ENCODE measurements at places on chromosomes 1 and 21. TPM values are rescaled to one million over a fixed set of nuclear protein-coding genes. Genes with fewer than 3 reads are reported as not detected.

The SEMA6C gene
- 46.3 TPM for polyA plus RNA-seq

The EEIG2 gene
- 0.51 TPM for polyA plus RNA-seq

The RNU1-3 gene
- polyA plus RNA-seq, result not detected

The REN gene
- polyA plus RNA-seq, result not detected

The CHD1L gene
- polyA plus RNA-seq, result 11.6 TPM

The DNAJC6 gene
- 0.23 TPM for polyA plus RNA-seq

The CFHR3 gene
- not detected for polyA plus RNA-seq

The AMPD1 gene
- 4.8 TPM for polyA plus RNA-seq

The FCRLB gene
- polyA plus RNA-seq, result 0.06 TPM

The KIF26B gene
- polyA plus RNA-seq, result 0.01 TPM

The ZBTB37 gene
- 1.0 TPM for polyA plus RNA-seq

The FAF1 gene
- 128 TPM for polyA plus RNA-seq

The FCER1G gene
- 12.4 TPM for polyA plus RNA-seq

The RPTN gene
- not detected for polyA plus RNA-seq

The SERPINC1 gene
- 5.3 TPM for polyA plus RNA-seq

The HES3 gene
- polyA plus RNA-seq, result not detected

The GREM2 gene
- 1.4 TPM for polyA plus RNA-seq

GRCh38 chr1:51948491-51948915 lies 42.0 kb downstream of the RAB3B start:
- DNase-seq, result no peak

- DNase-seq, result no peak
Observed at GRCh38 chr1:163144418-163144817, 58.3 kb downstream of the RGS5 start.

DNA sequence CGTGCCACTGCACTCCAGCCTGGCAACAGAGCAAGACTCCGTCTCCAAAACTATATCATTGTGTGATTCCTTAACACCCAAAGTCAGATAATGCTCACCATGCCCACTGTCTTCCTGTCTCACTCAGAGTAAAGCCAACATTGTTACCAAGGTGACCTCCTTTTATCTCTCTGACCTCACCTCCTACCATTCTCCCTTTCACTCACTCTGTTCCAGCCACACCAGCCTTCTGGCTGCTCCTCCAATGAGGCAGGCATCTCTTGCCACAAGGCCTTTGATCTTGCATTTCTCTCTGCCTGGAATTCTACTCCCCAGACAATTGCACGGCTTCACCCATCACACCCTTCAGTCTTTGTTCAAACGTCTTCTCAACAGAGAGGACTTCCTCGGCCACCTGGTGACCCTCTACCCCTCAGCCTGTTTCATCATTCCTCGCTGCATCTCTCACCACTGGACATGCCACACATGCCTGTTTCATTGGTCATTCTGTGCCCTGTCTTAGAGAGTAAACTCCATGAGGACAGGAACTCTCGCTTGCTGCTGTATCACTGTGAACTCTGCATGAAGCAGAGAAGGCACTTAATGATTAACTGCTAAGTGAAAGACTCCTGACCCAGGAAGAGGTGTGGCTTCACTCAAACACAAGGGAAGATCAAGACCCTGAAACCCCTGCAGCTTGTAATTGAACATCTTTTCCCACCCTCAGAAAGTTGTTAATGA lies 67.1 kb upstream of the CAPZB start:
- no peak for DNase-seq

DNA sequence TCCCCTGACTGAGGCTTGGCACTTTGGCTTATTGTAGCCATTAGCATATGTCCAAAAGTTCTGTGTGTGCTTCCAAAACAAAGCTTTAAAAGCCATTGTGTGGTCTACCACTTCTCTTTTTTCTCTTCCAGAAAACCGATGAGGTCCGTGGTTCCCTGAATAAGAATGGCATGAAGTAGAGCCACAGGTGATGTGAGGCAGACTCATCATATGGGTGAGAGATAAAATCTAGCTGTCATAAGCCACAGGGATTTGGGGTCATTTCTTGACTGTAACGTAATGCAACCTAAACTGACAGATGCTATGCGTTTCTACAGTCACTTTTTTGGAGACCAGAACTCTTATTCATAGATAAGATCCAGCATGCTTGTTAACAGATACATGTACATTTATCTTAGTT lies 7.0 kb upstream of the GREM2 start:
- DNase-seq, result no peak

DNA sequence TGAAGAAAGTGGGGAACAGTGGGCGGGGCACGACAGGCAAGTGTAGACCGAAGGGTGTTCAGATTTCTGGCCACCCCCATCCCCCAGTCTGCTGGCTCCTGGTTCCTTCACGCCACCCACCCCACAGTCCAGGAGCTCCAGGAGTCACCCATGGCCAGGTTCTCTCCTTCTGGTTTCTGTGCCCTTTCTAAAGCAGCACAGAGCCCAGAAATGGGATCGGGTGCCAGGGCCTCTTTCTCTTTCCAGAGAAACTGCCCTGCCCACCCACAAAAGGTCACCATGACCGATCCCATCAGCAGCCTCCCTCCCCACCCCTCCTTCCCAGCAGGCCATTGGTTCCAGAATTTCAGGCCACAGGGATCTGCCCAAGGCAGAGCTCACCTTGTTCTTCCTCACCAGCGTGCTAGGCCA lies 3.2 kb upstream of the CELSR2 start:
- DNase-seq, result no peak

- peak; percentile 28 for DNase-seq
Observed at GRCh38 chr1:41812051-41812450, 106.7 kb downstream of the HIVEP3 start.

DNA sequence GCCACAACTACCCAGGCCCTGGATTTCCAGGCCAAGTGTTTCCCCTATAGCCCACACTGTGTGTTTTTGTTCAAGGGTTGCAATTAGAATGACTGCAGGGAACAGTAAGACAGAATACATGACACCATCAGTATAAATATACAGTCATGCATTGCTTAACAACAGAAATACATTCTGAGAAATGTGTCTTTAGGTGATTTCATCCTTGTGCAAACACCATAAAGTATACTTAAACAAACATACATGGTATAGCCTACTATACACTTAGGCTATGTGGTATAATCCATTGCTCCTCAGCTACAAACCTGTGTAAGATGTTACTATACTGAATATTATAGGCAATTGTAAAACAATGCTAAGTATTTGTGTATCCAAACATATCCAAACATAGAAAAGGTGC lies 7.5 kb upstream of the SLC44A5 start:
- DNase-seq, result no peak

GRCh38 chr21:46627726-46628125 lies 7.7 kb upstream of the PRMT2 start:
- DNase-seq, result no peak

- DNase-seq, result no peak
Observed at GRCh38 chr1:69290291-69290690, 277.4 kb upstream of the LRRC7 start.

GRCh38 chr1:152053375-152053774 lies 16.6 kb upstream of the S100A11 start:
- no peak for DNase-seq

GRCh38 chr1:203473781-203474305 lies 1.8 kb upstream of the PRELP start:
- no peak for DNase-seq

- DNase-seq, result no peak
Observed at GRCh38 chr1:224675590-224675989, 59.5 kb downstream of the CNIH3 start.

DNA sequence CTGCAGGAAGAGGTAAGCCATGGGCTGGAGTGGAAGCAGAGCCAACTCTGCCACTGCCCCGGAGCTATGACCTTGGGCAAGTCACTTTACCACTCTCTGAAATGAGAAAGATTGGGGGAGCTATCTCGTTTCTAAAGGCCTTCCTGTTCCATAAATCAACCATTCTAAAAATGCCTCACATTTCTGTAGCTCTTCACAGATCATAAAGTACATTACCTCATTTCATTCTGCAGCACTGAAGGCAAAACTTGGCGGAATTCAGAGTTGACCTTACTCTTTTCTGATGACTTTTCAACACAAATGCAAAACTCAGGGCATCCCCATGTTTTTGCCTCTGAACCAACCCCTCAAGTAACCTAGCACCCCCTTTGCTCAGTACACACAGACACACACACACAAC lies 404.0 kb upstream of the NFIA start:
- DNase-seq, result no peak

GRCh38 chr1:78607944-78608343 lies 12.3 kb upstream of the IFI44L start:
- no peak for DNase-seq

- DNase-seq, result no peak
Observed at GRCh38 chr1:61388566-61388965, 306.2 kb downstream of the NFIA start.

DNA sequence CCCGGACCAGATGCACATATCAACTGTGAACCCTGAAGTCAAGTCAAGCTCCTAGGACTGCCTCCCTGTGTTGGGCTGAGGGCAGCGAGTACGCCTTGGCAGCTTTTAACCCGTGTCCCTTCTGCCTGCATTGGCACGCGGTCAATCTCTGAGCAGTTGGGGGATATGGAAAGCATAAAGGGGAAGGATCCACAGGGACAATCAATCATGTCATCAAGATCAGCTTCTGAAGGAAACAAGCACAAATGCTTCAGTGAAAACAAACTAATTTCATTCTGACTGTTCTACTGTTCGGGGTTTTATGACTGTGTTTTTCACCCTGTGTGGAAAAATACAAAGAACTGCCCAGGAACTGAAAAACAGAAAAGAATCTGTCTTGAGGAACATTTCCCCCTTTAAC lies 106.2 kb downstream of the RUNX1 start:
- DNase-seq, result no peak

DNA sequence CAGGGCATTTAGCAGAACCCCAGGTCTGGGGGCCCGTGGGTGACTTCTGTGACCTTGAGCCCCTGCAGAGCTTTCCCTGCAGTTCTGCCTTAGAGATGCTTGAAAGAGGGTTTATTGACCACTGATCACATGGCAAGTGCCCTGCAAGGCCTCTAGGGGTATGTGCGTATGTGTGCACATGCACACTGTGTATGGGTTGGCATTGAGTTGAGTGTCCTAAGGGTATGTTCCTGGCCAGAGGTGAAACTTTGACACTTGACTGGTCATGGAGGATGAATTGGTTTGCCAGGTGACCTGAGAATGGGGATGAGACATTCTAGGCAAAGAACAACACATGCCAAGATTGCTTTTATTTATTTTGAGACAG lies 17.1 kb downstream of the NUDC start:
- DNase-seq, result no peak

- DNase-seq, result no peak
Observed at GRCh38 chr1:63969441-63969901, 195.7 kb downstream of the ROR1 start.

- DNase-seq, result no peak
Observed at GRCh38 chr1:219701476-219701875, 88.6 kb upstream of the ZC3H11B start.

GRCh38 chr1:110424699-110425611 lies 17.5 kb upstream of the LAMTOR5 start:
- no peak for DNase-seq

GRCh38 chr21:16320110-16320509 lies 590.3 kb downstream of the USP25 start:
- no peak for DNase-seq

DNA sequence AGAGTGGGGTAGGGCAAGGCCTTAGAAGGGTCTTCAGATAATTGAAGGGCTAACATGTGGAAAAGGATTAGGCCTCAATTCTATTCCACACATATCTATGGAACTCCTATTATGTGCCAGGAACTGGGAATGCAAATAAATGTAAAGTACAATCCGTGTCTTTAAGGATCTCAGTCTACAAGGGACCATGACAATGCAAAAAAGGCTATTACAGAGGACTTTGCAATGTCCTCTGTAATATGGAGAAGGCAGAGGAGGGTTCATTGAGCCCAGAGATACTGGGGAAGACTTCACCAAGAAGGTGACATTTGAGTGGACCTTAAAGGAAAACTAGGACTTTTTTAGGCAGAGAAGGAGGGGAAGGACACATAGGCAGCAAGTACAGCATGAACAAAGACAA lies 4.5 kb upstream of the SCMH1 start:
- DNase-seq, result no peak

DNA sequence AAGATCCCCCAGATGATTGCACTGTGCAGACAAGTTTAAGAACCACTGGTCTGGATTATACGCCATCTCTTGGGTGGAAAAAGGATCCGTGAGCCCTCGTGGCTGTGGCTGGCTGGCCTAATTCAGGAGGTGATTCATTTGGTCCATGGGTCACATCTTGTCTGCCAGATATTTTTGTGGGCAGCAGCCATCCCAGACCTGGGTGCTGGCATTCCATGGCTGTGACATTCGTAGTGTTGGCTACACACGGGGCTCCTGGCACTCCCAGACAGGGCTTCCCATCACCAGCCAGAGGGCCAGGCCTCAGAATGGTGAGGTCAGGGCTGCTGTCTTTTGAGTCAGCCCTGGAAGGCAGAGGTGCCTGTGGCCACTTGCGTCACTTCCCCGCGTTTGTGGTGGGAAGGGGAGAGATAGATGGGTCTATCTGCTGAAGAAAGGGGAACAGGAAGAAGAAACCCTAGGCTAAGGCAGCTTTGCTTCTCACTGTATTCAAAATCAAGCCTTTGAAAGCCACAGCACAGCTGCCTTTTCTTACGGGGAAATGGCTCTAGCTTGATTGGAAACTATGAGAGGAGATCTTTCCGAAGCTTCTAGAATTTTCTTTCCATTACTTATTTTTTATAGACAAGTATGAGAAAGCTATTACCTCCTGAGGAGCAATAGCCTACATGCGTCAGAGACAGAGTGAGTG lies 32.4 kb downstream of the EIF2D start:
- peak; percentile 82 for DNase-seq

GRCh38 chr1:243855616-243856318 lies 5.7 kb upstream of the AKT3 start:
- no peak for DNase-seq

DNA sequence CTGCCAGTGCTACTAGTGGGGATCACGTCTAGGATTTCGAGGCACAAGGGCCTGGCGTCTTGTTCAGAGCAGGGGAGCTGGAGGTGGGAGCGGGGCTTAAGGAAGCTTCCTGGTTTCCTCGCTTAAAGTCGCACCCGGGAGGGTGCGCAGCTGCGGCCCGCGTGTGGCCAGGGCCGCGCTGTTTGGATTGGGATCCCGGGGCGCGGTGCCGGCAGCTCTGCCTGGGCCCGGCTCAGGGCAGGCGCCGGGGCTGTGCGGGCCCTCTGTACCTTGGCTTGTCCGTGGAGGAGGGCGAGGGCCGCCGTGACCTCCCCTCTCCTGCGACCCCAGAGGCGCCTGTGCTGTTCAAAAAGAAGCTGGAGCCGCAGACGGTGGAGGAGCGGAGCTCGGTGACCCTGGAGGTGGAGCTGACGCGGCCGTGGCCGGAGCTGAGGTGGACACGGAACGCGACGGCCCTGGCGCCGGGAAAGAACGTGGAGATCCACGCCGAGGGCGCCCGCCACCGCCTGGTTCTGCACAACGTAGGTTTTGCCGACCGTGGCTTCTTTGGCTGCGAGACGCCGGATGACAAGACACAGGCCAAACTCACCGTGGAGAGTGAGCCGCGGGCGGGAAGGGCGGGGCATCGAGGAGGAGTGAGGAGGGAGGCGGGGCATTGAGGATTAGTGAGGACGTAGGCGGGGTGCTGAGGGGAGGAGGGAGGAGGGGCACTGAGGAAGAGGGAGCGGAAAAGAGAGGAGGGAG lies 67.8 kb downstream of the OBSCN start:
- peak; percentile 86 for DNase-seq

DNA sequence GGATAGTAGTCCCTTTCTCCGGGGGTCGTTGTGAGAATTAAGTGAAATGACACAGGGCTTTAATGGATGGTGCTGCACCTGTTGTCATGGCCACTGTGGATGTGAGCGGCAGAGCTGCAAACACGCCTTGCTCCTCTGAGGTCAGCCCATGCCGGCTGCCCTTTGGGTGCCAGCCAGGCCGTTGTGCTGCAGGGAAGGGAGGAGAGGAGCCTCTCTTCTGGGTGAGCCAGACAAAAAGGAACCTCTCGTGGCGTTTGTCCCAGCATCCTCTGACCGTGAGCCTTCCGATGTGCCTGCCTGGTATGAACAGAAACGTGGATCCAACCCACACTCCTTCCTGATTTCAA lies 383.0 kb upstream of the VAMP3 start:
- no peak for DNase-seq
